ENCODE measurements at places on chromosomes 4 and X.
A peak's percentile ranks its signal among the peaks of the same experiment; 100 is the strongest.

- DNase-seq, result no peak
These were observed 1.1 kb upstream of the EPGN start for GRCh38 chr4:74307170-74307569.

GRCh38 chr4:54268151-54268550 is 39.1 kb downstream of the PDGFRA start:
- no peak for DNase-seq

DNA sequence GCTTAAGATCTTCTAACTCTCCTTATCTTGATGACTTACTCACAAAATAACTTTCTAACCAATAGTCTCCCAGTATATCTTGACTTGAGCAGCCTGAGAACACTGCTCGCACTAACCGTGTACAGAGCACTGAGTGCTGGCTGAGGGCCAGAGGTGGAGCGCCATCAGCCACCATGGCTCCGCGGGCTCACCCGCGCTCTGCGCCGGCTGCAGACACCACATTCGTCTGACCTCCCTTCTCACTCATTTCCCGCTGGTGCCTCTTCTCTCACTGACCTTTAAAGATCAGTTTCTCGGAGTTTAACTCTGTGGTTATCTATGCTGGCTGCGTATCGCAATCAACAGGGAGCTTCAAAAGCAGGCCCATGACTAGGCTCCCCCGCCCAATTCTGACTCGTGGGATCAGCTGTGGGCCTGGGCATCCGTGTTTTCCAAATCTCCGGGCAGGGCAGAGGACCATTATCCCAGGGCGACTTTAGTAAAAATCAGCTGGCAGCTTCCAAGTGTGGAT is 78.6 kb downstream of the HAUS3 start:
- no peak for DNase-seq

GRCh38 chr4:156825074-156825473 is 146.5 kb downstream of the PDGFC start:
- no peak for DNase-seq

GRCh38 chr4:186137196-186137794 is 32.8 kb downstream of the FAM149A start:
- peak; percentile 15 for DNase-seq

- DNase-seq, result peak; percentile 11
These were observed 253.2 kb upstream of the RASGEF1B start for GRCh38 chr4:81724925-81725329.

DNA sequence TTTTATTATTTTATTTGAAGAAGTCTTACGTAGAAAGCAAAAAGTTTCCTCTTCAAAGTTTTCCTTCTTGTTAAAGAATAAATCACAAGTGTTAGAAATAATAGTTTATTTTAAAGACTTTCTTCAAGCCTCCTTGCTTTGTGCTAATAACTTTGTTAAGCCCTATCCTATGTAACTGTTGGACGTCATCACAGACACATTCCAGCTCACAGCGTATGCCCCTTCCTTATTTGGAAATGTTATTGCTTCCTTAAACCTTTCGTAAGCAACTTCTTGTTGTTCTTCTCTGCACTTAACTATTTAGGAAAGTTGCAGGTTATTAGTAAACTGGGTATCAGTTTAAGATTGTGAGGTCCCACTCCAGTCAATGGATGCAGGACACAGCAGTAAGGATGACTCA is 7.6 kb upstream of the SRD5A3 start:
- DNase-seq, result no peak

DNA sequence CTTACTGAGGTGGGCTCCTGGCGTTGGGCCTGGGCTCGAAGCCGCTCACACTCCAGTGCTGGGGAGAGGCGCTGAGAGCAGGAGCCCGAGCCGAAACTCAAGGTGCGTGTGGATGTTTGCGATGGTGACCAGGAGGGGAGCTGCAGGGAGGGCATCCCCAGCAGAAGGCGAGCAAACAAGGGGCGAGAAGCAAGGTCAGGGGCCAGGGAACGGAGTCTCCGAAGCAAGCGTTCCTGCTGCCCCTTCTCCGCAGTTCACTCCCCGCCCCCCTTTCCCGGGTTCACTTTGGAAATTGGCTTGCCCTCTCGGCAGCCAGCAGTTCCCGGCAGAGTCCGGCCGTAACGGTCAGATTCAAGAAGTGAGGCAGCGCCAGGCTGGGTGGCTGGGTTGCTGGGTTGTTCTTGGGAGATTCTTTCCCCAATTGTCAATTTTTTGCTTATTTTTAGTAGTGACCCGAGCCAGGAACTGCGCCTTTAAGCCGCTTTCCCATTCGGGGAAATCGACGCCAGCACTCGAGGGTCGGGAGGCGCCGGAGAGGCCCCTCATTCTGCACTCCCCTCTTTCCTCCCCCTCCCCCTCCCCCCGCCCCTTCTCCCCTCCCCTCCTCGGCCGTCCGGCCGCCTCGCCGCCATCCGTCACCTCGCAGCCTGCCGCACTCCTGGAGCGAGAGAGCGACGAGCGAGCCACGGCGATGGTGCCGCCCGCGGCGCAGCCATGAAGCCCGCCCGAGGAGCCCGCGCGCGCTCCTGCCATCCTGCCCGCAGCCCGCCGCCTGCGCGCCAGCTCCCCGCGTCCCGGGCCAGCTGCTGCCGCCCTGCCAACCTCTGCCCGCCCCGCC is at the start of gene FRMPD3:
TSS of gene FRMPD3 (plus strand) at position 655 of the 838 bp plus-strand sequence. CDS start 76,937 bp downstream, outside the sequence.
- no peak for DNase-seq

- DNase-seq, result no peak
These were observed 2.0 kb upstream of the ARSD start for GRCh38 chrX:2931155-2931554.

DNA sequence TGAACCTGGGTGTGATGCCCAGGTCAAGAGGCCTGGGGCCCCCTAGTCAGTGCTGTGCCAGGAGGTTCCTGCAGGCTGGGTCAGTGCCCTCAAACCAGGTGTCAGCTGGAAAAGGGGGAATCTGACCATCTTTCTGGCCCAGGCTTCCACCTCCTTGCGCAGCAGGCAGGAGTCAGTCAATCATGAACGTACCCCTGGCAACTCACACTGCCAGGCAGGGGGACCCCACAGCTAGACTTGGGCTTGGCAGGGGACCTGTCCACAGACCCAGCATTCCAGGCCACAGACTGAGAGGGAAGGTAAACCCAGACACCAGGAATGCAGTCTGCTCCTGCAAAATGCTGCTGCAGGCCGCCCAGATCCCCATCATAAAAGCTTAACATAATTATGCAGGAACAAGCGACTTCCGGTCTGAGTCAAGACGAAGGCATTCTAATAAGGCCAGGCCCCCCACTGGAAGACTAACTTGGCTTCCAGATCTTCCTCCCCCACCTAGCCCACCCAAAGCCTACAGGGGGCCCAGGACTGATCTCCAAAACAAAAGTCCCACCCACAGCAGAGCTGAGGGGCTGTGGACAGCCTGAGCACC is 156.3 kb downstream of the BCOR start:
- DNase-seq, result no peak

DNA sequence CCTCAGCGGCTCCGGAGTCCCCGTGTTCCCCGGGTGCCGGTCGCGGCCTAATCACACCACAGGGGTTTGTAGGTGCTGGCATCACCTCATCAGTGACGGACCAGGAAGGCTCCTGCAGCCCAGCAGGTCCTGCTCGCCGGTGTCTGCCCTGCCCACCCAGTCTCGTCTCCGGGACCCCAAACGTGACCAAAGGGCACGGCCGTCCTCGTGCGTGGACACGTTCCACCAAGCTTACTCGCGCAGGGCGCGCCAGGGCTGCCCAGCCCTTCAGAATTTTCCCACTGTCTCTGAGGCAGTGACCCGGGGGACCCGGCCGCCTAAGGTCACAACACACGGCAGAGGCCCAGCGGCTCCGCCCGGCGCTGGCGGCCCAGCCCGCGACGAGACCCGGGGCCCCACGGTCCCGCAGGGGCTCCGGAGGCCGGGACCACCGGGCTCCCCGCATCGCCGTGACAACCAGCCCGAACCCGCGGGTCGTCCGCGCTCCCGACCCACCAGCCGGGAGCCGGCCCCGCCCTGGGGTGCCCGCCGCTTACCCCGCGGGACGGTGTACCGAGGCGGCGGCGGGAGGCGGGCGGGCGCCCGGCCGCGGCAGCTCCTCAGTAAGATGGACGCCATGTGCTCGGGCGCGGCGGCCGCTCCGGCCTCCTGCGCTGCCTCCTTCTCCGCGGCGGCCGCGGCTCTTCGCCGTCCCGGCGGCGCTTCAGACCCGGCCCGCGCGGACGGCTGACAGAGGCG is 454 bp downstream of the LETM1 start:
- no peak for DNase-seq

- DNase-seq, result no peak
These were observed 90.8 kb downstream of the FNIP2 start for GRCh38 chr4:158859661-158860060.

DNA sequence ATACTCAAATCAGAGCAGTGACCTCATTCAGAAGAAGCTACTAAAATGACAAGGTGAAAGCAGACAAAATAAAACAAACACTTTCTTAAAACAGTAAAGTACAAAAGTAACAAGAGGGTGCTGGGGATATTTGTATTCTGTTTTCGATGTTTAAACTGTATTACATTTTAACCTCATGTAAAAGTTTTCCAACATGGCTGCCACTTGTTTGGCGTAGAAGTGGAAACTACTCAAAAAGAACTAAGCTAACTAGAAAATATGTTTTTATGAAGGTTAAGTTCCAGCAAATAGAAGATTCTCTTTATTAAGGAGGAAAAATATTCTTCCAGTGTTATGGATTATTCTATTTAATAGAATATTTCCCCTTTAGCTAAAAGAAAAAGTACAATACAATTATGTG is 155.0 kb downstream of the FBXW7 start:
- DNase-seq, result no peak

- DNase-seq, result no peak
These were observed 511.5 kb upstream of the GALNT7 start for GRCh38 chr4:172657081-172657480.

- DNase-seq, result no peak
These were observed 11.3 kb downstream of the BLOC1S4 start for GRCh38 chr4:6727081-6727942.

- DNase-seq, result no peak
These were observed 62.8 kb upstream of the NEIL3 start for GRCh38 chr4:177246641-177247584.

GRCh38 chr4:101419336-101420135 is 72.2 kb upstream of the PPP3CA start:
- DNase-seq, result peak; percentile 22

- no peak for DNase-seq
These were observed 60.4 kb upstream of the BCOR start for GRCh38 chrX:40158036-40158706.

DNA sequence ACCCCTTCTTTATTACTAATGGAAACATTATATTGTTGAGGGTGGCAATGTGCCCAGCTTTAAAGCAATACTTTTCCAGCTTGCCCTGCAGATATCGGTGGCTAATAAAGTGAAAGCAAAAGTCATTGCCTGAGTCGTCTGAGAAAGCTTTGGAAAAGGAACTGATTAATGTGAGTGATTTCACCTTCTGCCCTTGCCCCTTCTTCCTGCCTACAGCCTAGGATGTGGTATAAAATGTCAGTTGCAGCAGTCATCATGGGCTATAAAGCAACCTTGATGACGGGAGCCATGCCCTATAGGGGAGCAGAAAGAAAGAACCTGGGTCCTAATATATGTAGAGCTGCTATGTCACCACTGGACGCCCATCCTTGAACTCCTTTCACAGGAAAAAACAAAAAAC is 132.4 kb upstream of the USP9X start:
- no peak for DNase-seq

GRCh38 chr4:145644699-145645098 is 25.5 kb downstream of the MMAA start:
- DNase-seq, result no peak

DNA sequence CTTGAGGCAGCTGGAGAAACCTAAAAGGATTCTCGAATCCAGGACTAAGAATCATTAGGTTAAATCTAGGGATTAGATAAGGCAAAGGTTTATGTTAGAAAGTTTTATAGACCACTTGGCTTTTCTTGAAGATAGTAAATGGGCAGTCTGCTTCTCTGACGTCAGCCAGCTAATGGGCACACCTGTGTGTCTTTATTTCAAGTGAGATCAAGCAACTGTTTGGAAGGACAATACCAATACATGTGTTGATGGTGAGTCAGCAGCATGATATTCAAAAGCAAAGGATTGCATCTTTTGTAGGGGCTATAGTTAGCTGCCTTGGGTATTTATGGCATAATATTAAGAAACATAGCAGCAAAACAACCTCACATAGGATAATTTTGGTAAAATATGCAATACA is 46.5 kb upstream of the GRPR start:
- DNase-seq, result no peak

DNA sequence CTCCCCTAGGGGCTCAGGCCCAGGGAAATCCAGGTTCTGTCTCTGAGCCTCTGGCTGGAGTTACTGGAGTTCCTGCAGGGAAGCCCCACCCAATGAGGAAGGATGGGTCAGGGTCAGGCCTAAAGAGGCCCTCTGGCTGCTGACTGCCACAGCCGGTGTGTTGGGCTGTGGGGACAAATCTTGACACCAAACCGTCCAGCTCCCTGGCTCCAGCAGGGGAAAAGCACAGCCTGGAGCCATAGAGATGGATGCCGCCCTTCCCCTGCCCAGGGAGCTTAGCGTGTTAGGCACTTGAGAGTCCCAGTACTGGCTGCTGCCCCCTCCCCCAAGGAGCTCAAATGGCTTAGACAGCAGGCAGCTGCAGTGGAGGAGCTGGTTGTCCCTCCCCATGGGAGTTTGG is 321.3 kb upstream of the LCORL start:
- no peak for DNase-seq

DNA sequence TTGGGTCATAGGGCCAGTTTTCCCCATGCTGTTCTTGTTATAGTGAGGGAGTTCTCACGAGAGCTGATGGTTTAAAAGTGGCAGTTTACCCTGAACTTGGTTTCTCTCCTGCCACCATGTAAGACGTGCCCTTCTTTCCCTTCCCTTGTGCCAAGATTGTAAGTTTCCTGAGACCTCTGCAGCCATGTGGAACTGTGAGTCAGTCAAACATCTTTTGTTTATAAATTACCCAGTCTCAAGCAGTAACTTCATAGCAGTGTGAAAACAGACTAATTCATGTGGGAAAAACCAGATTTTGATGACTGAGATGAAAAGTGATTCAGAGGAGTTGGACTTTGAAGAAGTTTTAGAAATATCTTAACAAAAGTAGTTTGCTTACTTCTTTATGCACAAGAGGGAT is 101.4 kb downstream of the ARHGAP10 start:
- DNase-seq, result no peak

- DNase-seq, result no peak
These were observed 3.3 kb upstream of the ERAS start for GRCh38 chrX:48823053-48823452.

DNA sequence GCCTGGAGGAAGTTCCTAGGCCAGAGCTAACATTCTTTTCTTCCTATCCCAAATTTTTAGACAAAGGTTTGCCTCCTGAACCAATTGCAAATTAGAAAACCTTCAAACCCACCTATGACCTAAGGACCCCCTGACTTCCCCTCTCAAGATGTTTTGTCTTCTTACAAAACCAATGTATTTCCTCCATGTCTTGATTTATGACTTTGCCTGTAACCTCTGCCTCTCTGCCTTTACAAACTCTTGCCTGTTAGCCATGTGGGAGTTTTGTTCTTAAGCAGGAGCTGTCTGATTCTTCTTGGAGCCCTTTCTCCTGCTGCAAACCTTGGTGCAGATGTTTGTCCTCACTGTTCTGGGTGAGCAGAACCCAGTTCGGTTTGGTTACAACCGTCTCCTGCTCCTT is 222.3 kb upstream of the BOD1L1 start:
- DNase-seq, result no peak
